ENCODE measurements at places on chromosomes 4 and X.

DNA sequence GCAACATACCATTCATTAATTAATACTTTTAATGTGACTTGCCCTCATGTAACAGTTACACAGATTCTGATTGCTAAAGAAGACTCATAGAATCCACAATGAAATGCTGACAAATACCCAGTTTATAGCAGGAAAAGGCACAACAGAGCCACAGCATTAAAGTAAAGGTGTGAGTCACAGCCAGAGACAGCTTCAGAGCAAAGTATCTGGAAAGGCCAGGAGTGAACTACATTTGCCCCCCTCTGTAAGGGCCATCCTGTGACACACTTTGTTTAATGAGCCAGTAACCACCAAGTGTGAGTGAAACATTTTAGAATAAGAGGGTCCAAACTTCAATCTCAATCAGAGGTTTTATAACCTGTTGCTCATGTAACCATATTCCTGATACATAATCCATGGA is 133.8 kb upstream of the TACR3 start:
- DNase-seq = no peak

DNA sequence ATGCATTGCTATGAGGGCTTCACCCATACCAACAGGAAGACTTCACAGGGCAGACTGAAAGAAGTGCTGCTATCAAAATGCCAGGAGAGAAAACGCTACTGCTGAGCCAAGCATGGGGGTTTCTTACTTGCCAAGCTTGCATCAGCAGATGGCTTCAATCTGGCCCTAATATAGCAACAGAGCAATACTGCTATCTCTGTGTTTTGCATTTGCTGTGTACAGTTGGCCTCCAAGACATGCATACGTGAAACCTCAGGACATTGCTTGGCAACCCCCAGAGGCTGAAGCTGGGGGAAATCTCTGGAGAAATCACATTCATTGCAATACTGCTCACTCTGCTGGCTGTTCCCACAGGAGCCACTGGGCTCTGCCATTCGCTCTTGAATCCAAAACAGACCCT is 127.2 kb upstream of the GPC4 start:
- DNase-seq = no peak

- DNase-seq = no peak
These were observed 173.9 kb upstream of the CENPE start for GRCh38 chr4:103372002-103372558.

DNA sequence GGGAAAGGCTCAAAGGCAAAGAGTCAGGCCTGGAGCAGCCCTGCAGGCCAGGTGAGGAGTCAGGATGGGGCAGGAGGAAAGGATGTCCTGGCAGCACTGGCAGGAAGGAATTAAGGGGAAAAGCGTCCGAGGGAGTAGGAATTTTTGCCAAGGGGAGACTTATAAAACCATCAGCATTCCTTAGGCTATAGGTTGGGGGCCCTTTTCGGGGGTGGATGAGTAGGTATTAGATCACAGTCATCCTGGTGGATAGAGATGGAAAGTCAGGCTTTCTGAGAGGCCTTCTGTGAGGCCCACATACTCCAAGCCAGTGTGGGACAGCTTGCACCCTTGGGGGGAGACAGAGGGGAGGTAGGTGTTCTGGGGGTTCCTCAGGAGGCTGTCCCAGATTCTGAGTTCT is 12.3 kb downstream of the STARD8 start:
- no peak for DNase-seq

DNA sequence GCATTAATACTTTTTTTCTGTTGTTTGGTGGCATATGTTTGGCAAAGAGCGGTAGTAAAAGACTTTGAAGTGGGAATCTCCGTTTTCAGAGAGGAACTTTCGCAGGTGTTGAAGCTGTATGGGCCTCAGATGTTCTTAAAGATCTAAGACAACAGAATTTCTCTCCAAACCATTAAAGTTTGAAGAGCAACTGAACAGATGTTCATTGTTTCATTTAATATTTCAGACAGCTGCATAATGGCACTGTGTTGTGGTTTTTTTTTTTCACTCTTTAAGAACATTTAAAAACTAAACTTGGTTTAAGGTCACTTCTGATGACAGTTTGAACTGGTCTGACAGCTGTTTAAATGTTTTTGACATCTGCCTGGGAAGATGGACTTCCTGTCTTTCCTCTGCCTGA is 882.7 kb upstream of the PCDH10 start:
- DNase-seq = no peak

- no peak for DNase-seq
These were observed 37.3 kb upstream of the BCORL1 start for GRCh38 chrX:129945131-129945530.

GRCh38 chr4:8735236-8736089 is 136.2 kb downstream of the HMX1 start:
- no peak for DNase-seq

DNA sequence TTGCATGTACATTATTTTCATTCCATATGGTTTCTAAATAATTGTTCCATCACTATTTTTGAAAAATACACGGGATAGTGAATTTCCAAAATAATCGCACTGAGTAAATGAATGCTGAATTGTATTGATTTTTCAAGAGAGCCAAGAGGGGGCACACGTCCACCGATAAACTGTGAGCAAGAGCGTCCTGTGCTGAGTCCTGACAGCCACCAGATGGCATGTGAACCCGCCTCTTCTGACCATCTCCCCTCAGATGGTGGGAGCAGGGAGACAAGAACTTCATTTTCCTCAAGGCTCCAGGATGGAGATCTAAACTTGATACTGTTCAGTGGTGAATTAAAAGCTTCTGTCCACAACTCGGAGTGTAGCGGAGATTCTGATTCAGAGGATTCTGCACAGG is 30.6 kb upstream of the IL9R start:
- DNase-seq = no peak

GRCh38 chr4:137806420-137806819 is 274.1 kb upstream of the PCDH18 start:
- DNase-seq = no peak

GRCh38 chr4:1039493-1040343 is 28.3 kb downstream of the FGFRL1 start:
- DNase-seq = no peak

DNA sequence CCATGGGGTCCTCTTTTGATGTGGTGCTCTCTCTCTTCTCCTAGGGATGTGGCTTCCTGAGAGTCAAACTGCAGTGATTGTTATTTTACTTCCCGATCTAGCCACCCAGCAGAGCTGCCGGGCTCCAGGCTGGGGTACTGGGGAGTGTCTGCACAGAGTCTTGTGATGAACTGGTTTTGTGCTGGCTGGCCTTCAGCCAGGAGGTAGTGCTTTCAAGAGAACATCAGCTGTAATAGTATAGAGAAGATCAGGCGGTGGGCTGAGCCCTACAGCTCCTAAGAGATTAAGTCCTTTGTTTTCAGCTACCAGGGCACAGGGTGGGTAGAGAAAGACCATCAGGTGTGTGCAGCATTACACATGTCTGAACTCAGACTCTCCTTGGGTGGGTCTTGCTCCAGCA is 59.0 kb upstream of the AGTR2 start:
- no peak for DNase-seq

DNA sequence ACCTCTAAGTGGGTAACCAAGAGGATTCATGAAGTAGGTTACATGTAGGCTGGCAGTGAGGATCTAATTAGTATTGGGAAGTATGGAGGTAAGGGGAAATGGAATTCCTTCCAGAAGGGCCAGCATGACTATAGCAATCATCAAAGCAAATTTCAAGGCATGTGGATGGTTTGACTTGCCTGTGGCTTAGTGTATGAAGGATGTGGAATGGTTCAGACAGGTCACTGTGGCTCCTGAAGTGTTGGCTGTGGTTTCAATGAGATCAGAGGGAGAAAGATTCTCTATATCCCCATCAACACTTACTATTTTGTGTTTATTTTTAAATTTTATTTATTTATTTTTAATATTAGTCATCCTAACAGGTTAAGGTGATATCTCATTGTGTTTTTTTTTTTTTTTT is 121.6 kb upstream of the TBC1D9 start:
- no peak for DNase-seq

GRCh38 chr4:25838526-25838925 is 24.3 kb downstream of the SEL1L3 start:
- DNase-seq = no peak

DNA sequence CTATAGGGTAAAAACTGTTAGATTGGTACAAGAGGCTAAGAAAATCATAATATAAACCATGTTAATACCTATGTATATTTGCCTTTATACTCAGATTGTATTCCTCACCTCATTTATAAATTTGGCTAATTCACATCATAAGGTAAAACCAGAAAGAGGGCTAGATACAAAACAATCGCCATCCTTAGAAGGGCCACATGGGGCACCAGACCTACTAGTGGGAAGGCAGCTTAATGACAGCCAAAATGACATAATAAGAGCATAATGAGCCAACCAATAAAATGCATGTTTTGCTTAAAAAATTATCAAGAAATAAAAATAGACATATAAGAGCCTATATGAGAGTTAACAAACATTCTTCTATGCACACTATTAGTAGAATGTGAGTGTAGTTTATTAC is 107.3 kb upstream of the PRDX4 start:
- DNase-seq = no peak

DNA sequence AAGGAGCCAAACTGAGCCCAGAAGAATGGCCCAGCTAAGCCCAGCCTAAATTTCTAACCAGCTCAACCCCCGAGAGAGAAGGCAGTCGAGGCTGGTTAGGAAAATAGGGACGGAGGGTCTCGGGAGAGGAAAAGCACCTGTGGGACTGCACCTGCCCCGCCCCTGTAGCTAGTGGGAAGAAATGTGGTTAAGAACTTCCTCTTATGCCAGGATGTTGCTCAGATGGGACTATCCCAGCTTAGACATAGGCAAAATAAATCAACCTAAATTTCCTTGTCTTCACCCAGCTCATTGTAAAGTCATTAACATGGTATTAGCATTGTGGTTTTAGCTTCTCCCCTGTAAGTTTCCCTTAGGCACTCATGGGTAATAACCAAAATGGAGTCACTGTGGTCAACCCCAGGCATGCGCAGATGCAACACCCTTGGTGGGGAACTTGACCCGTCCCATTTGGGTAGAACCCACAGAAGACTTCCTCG is 86.8 kb downstream of the ZNF718 start:
- DNase-seq = peak; percentile 23

DNA sequence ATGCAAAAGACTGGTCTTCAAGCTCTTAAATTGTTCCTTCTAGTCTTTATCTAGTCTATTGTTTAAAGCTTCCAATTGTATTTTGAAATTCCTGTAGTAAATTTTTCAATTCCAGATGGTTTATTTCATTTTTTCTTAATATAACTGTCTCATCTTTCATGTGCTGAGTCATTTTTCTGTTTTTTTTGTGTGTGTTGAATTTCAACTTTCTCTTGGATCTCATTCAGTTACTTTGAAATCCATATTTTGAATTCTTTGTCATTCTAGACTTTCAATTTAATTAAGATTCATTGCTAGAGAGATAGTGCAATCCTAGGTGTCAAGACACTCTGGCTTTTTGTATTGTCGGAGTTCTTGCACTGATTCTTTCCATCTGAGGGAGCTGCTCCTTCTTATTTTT is 128.0 kb upstream of the PRKG2 start:
- DNase-seq = no peak
